ENCODE measurements at places on chromosomes 13 and 19.
A peak's percentile ranks its signal among the peaks of the same experiment; 100 is the strongest.

- DNase-seq = no peak
Observed at GRCh38 chr19:33667141-33667650, 45.4 kb downstream of the CHST8 start.

GRCh38 chr13:78736142-78736541, 77.2 kb upstream of the OBI1 start:
- no peak for DNase-seq

DNA sequence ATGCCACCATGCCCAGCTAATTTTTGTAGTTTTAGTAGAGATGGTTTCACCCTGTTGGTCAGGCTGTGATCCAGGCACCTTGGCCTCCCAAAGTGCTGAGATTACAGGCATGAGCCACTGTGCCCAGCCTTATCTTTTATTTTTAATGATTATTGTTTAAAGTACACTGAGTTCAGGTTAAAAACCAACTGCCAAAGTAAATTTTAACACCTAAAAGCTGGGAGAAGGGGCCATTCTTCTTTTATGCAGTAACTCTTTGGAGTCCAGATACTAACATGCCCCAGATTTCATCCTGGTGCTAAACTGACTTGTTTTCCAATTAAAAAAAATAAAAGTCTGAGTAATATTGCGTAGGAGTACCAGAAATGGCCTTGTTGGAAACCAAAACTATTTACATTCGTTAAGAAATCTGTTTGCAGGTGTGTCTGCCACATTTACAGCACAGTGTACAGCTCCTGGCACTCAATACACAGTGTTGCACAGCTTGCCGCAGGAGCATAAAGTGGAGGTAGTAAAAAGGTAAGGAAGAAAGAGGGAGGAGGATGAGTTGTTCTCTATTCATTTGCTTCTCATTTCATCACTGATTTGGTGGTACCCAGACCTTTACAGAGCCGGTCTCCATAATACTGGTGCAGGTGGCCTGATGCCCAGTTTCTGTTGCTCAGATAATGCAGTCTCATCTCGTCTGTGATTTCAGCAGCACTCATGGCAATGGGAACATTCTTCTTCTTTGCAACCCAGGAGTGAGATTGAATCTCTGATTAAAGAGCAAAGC, 108.9 kb downstream of the PCCA start:
- DNase-seq = no peak

GRCh38 chr19:40716031-40716481, 630 bp downstream of the COQ8B start:
- peak; percentile 65 for DNase-seq

Measured in effector CD4-positive, alpha-beta T cell (primary cell).